Hematopoietic multipotent progenitor cell treated with erythropoietin and hydrocortisone succinate and interleukin-3 and kit ligand, for 17 days (in vitro differentiated cells): ENCODE measurements at places on chromosomes 16 and 17.

DNA sequence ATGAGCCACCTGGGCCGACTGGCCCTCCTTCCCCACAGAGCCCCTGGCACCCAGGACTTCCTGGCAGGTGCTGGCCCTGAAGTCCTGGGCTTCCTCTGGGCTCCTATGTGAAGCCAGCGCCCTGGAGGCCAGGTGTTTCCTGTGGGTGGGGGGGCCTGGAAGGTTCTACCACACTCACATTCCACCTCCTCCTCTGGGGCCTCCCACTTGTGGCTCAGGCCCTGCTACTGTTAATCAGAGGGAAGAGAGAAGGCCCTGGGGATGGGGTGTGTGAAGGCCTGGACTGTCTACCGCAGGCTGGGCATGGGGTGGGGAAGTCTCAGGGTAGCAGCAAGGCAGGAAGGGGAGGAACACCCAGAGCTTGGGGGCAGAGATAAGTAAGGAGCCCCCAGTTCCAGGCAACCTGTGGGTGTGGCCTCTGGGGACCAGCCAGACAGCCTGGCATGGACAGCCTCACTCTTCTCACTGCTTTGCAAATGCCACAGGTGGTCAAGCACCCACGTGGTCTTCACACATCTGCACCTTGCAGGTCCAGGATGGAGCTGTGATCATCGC lies 111.9 kb upstream of the TNRC6C start:
- peak; percentile 37 for DNase-seq

GRCh38 chr17:82311971-82312370 lies 5.4 kb downstream of the CD7 start:
- DNase-seq, result no peak

GRCh38 chr17:81119223-81120148 lies 45.8 kb upstream of the PVALEF start:
- DNase-seq, result peak; percentile 71

DNA sequence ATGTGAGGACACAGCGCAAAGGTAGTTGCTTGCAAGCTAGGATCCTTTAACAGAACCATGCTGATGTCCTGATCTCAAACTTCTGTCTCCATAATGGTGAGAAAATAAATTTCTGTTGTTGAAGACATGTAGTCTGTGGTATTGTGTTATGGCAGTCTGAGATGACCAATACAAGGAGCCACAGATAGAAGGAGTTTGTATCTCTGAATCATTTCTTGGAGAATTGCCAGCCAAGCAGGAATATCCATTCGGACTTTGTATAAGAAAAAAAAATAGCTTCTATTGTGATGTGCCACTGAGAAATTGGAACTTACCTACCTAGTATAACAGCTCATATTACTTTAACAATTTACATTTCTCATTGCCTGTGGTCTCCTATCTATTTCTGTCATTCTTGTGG lies 447.6 kb upstream of the CA10 start:
- no peak for DNase-seq

DNA sequence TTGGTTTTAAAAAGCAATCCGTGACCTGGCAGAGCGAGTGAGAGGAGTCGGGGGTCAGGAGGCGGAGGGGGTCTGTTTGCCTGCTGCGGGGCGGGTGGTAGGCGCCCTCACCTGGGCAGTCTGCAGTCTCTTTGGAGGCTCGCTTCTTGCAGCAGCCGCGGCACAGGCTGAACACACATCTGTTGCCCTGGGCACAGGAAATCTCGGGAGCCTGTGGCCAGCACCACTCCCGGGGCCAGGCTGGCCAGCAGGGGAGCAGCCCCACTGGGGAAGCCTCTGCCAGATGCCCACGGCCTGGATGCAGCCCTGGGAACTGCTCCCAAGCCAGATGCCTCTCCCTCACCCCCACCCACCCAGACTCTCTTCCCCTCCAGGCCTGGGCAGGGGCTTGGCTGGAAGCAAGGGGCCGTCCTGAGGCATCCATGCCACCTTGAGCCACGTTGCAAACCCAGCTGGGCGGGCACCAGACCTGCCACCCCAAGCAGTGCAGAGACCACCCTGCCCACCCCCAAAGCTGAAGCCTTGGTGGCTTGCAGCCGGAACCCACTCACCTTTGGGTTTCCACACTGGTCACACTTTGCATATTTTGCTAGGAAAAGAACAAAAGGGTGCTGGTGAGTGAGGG lies 6.6 kb downstream of the GPS1 start:
- DNase-seq, result no peak

GRCh38 chr16:81517629-81518438 lies 73.2 kb downstream of the CMIP start:
- DNase-seq, result no peak

GRCh38 chr16:87223656-87224248 lies 93.4 kb downstream of the C16orf95 start:
- DNase-seq, result no peak

GRCh38 chr17:79684132-79684985 lies 46.4 kb upstream of the ENPP7 start:
- no peak for DNase-seq

- no peak for DNase-seq
Measured at GRCh38 chr16:20611350-20611902, 35.3 kb upstream of the ACSM2B start.

GRCh38 chr17:11332706-11333105 lies 91.7 kb downstream of the SHISA6 start:
- DNase-seq, result no peak

- DNase-seq, result no peak
Measured at GRCh38 chr16:2075631-2076030, 27.8 kb downstream of the TSC2 start.

GRCh38 chr17:73819440-73820395 lies 175.5 kb upstream of the SDK2 start:
- no peak for DNase-seq

DNA sequence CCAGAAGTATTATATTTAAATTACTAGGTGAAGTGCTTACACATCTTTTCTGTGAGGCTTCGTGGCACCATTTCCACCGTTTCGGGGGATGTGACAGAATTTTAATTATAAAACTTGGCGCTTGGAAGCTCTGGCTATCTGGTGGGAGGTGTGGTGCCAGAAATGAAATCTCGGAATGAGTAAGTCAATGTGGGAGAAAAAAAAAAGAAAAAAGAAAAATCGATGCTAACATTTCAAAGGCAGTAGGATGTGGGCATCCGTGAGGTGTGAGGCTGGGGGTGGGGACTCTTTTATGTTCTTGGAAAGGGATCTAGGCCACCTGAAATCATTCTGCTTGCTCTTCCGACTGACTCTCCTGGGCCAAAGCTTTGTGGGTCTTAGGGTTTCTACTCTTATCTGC lies 21.9 kb downstream of the CPPED1 start:
- no peak for DNase-seq

- no peak for DNase-seq
Measured at GRCh38 chr17:79801156-79802038, 4.5 kb upstream of the CBX8 start.

DNA sequence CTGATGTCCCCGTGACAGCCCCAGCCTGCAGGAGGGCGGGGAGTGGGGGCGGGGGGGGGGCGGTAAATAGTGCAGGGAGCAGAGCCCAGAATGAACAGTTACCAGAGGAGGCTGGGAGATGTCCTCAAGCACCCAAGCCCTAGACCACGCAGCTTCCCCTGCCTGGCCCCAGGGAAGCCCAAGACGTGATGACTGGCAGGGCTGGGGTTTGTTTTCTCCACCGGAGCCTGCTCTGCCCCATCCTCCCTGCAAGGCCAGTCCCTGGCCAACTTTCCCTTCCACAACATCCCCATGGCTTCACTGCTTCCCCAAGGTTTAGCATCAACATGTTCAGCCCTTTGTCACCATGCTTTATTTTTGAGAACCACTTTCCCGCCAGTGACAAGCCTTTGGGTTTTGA lies 1.4 kb upstream of the BEAN1 start:
- no peak for DNase-seq

DNA sequence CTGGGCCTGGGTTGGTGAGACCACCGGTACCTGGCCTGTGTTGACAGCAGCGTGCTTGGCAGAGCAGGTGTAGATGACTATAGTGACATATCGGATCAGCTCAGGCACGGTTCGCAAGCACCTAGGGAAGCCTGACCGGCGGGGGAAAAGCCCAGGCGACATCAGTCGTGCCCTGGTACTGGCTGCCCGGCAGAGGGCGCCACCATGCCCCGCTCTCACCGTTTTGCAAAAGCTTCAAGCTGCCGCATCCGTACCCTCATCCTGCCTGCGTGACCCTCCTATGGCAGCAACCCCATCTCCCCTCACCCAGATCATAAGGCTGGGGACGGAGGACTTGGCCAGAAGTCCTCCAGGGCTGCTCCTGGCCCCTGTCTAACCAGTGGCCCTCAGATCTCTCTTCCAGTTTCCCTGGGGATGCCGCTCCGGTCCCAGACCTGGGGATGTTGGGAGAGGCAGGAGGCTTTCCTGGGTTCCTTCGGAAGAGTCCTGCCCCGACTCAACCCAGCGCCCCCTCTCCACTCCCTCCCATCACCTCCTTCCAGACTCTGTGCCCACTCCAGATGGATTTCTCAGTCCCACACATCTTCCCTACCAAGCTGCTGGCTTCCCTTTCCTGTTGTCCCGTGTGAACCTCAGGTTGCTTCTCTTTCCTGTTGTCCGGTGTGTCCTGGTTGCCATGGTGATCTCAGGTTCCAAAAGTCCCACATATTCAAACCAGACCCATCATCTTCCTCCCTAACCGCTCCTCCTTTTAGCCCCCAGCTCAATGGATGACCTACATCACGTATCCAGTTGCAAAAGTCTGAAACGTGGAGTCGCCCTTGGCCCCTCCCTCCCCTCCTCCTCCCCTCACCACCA lies 13.7 kb downstream of the ALOX12B start:
- DNase-seq, result peak; percentile 80

DNA sequence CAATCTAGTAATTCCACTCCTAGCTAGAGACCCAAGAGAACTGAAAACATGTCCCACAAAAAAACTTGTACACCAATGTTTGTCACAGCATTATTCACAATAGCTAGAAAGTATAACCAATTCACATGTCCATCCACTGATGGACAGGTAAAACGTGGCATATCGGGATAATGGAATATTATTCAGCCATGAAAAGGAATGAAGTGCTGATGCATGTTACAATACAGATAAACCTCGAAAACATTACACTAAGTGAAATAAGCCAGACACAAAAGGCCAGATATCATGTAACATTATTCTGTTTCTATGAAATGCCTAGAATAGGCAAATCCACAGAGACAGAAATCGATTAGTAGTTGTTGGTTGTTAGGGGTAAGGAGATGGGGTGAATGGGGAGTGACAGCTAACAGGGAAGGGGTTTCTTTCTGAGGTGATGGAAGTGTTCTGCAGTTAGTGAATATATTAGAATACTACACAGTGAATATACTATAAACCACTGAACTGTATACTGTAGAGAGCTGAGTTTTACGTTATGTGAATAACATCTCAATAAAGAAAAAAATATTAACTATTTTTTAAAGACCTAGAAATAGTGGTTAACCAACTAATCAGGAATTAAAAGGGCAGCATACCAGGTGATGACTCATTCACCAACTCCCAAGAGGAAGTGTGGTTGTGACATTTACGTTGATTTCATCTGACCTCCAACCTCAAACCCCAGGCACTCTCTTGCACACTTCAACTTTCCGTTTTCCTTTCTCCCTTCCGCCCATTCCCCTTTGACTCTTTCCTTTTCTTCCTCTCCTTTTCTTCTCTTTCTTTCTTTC lies 48.6 kb downstream of the GAS7 start:
- DNase-seq, result no peak

DNA sequence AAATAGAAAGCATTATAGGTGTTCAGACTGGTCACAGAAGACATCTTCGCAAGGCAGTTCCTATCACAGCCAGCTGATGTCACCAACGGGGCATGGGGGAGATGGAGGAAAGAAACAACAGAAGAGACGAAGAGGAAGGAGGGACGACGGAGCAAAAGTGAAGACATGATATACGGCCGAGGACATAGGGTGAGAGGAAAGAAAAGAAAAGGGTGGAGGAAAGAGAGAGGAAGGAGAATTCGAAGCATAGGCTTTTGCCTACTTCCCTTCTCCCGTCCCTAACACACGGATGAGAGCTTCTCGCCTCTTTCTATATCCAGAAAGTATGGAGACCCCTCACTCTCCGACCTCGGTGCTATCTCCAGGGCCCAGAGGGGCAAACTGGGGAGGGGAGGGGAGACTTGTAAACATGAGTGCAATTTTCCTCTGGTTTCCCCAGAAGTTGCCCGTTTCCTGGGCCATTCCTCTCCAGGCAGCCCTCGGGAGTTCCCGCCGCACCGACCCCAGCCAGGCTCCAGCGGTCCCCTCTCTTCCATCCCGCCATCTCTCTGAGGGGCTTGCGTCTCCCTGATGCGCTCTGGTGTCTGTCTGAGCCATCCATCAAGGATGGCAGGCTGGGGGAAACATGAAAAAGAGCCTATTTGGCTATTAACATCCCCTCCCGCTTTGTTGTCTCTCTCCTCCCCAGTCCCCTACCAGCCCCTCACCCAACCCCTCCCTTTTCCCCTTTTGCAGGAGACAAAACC lies 26.0 kb downstream of the COPZ2 start:
- DNase-seq, result peak; percentile 31

DNA sequence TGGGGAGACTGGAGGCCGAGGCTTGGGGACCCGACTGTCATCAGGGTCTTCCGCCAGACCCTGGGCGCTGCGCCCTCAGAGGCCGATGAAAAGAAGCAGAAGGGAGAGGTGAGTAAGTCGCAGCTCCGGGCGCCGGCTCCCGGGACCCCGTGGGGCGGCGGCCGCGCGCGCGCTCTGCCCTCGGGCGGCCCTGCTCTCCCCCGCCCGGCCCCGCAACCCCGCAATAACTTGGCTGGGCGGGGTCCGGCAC lies 392 bp upstream of the ABHD15 start:
- no peak for DNase-seq

DNA sequence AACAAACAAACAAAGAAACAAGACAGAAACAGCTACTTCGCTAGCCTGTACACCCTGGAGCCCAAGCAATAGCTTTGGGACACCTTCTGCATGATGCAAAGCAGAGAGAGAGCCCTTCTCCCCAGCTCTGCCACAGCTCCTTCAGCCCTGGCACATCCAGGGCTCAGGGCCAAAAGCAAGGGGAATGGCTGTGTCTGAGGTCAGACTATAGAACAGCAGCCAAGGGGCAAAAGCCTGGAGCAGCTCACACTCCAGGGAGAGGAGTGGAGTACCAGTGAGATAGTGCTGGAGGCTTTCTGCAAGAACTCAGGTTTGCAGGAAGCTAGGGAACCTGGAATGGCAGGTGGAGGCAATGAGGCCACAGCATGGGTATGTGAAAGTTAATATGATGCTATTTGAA lies 11.6 kb upstream of the SEPHS2 start:
- no peak for DNase-seq

DNA sequence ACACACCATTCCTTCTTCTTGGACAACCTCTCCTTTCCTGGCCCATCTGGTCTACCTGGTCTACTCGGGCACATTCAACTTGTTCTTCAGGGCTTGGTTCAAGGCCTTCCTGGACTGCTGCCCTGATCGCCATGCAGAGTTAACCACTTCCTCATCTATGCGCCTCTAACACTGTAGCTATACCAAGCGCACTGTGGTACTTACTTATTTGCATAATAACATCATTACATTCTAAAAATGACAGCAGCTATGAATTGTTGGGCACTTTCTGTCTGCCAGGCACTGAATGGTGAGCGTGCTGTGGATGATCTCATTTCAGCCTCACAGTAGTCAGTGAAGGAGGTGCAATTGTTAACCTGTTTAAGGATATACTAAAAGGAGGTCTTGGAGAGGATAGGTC lies 66.9 kb upstream of the SDK2 start:
- DNase-seq, result no peak
